ENCODE measurements at places on chromosomes 2 and 18. TPM values are rescaled to one million over a fixed set of nuclear protein-coding genes. Genes with fewer than 3 reads are reported as not detected.

DNA sequence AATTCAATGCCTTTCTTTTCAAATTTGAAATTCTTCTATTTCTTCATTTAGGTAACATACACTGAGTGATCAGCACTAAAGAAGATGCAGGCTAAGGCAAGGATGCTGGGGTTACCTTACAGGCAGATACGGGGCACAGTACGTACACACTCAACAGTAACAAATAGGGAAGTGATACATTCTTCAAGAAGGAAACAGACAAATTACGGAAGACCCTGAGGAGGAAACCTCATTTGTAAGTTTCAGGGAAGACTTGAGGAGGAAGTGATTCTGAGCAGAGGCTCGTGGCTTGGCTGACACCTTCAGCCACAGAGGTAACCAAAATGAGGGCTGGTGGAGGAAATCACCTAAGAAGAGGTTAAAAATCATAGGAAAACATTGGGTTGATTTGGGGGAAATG lies 1108.3 kb upstream of the KLHL29 start:
- DNase-seq = no peak

- DNase-seq = no peak
Observed at GRCh38 chr2:177316756-177317155, 52.2 kb upstream of the NFE2L2 start.

GRCh38 chr2:68824831-68825230 lies 46.4 kb downstream of the BMP10 start:
- no peak for DNase-seq

DNA sequence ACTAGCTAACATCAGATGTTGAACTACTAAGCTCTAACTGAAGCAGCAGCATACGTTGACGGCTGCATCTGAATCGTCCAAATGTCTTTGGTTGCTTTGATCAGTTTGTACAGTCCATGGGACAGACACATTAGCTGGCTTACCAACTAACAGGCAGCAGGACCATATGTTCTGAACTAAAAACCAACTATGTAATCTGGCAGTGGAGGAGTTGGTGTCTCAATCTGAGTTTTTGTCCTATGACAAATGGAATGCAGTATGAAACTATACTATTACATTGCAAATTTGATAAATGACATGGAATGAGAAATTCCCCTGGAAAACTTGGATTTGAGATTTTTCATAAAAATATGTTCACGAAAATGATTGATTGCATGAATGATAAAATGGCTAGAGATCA lies 79.5 kb downstream of the EPHA4 start:
- no peak for DNase-seq

AP1S3 gene
- total RNA-seq = 0.99 TPM

GRCh38 chr2:8346706-8347430 lies 335.0 kb upstream of the ID2 start:
- no peak for DNase-seq
